ENCODE measurements at places on chromosomes 16 and 17. TPM values are rescaled to one million over a fixed set of nuclear protein-coding genes. Genes with fewer than 3 reads are reported as not detected.

C17orf100 gene
- 0.22 TPM for total RNA-seq

EFCAB13 gene
- 6.2 TPM for total RNA-seq

HBQ1 gene
- total RNA-seq: not detected

DOC2A gene
- total RNA-seq: under 0.01 TPM

TMUB2 gene
- total RNA-seq: 39.9 TPM

TOM1L1 gene
- total RNA-seq: 0.44 TPM

CES5A gene
- not detected for total RNA-seq

DNA sequence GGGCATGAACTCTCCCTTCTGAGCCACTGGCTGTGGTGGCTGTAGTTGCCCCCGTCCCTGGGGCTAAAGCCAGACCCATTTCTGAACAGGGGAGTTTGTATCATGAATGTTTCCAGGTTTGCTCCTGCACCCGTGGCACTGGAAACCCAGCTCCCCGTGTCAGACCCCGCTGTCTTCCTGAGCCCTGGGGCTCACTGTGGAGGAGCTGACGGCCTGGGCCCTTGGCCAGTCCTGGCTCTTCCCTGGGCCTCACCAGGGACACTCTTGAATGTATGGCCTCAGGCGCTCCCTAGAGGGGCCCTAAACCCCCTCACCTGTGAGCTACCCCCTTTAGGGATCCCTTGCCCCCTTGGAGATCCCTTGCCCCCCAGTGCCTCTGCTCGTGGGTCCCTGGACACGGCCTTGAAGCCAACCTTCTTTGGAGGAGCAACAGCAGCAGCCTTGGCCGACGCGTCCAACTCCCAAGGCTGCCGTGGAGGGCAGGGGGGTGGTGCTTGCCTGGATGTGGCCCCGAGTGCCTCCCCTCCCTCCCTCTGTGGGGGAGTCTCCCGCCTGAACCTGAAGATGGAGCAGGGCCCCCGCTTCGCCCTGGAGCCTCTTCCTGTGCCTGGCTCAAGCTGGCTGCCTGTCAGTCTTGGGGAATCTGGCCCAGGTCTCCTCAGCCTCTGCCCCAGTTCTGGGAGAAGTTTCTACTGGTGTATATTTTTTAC is 15.9 kb downstream of the CASKIN2 start:
- no peak for DNase-seq

- DNase-seq: peak; percentile 10
Observed at GRCh38 chr16:46691726-46692125, 2.3 kb downstream of the ORC6 start.

DNA sequence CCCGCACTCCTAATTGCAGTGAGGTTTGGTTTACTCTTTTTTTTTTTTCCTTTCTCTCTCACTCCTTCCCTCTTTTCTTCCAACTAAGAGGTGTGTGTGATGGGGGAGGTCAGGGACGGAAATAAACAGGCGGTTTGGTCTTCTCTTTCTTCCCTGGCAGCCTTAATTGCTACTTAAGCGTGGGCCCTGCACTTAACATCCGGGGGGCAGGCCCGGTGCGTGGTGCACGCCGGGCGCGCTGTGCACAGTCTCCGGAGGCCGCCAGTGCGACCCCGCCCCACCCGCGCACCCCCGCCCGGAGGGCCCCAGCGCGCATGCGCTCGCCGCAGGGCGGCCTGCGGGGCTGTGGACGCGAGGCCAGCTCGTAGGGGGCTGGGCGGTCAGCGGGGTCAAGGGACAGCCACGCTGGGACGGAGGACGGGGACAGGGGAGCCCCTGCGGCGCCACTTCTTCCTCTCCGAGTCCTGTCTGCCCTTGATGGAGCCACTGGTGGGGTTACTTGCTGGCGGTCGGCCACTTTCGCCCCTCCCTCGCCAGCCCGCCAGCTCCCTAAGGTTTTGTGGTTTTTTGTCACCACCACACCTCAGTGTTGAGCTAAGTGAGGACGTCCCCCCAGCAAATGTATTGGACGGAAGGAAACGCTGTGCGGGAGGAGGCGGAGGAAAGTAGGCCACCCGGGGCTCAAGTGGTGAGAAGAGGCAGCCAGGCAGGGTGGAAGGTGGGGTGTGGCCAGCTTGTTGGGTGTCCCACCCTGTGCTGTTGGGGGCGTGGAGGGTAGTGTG is 120.9 kb downstream of the MRM1 start:
- peak; percentile 2 for DNase-seq

- peak; percentile 89 for DNase-seq
Observed at GRCh38 chr17:17685775-17686291, 4.6 kb downstream of the RAI1 start.

GRCh38 chr16:12584488-12585233 is 219.0 kb downstream of the CPPED1 start:
- no peak for DNase-seq

GRCh38 chr16:49312389-49312985 is 30.8 kb upstream of the CBLN1 start:
- no peak for DNase-seq

DNA sequence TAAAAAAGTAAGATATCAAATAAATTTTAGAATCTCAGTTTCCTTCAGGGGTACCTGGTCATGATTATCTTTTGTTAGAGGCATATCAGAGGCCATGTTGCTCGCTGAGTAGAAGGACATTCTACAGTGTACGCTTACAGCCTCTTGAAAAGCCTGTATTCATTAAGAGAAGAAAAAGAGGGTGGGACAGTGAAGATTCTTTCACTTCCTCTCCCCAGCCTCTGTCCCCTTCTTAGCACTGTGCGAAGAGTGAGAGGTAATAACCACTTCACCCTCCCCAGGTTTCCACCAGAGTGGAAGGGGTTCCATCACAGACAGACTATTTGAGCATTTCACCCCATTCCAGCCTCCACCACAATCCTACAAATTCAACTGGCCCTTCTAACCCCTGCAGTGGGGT is 4.8 kb upstream of the LPO start:
- DNase-seq: no peak

GRCh38 chr17:56707312-56708219 is 114.1 kb downstream of the NOG start:
- DNase-seq: peak; percentile 46

DNA sequence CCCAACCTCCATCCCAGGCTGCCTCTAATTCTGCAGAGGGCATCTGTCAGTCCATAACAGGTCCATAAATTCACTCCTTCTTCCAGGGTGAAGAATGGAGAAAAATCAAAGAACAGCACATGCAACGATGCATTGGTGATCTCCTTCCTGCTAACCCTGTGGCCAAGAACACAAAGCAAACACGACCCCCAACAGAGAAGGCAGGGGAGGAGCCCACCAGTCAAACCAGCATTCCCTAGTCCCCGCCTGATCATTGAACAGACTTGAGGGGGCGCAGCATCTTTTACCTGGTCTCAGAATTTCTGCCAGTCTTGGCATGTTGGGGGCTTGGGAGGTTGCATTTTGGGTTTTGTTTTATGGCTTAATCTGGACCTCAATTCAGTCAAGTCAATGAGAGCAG is 476.0 kb downstream of the SLC39A11 start:
- DNase-seq: no peak

- DNase-seq: no peak
Observed at GRCh38 chr17:78838574-78839005, 2.0 kb downstream of the USP36 start.

- no peak for DNase-seq
Observed at GRCh38 chr17:48056246-48056745, 8.1 kb downstream of the NFE2L1 start.

DNA sequence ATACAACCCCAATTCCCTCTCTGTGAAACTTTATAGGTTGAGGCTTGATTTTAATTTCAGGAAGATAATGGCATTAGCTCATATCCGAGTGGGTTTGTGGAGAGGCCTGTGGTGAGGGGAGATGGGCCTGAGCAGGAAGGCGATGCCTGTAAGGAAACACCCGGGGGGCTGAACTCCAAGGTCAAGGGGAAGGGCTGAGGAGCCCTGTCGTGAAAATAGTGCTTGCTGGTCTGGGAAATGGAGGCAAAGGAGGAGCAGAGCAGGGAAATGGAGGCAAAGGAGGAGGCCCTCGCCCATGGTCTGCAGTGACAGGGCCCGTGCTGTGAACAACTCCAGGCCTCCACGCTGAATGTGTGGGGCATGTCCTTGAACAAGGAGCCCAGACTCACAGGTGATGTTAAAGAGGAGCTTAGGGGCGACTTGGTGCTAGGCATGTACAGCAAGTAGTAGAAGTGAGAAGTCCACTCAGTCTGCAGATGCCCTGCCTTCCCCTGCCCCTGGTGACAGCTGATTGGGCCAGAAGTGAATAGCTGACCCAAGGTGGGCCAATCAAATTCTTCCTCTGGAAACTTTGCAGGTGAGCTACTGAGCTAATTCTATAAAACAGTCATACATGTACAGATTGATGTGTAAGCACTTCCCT is 38.1 kb downstream of the MRPS23 start:
- DNase-seq: no peak
